Cortex of kidney (tissue), 1 donor: ENCODE measurements at places on chromosomes 1 and 21.

DNA sequence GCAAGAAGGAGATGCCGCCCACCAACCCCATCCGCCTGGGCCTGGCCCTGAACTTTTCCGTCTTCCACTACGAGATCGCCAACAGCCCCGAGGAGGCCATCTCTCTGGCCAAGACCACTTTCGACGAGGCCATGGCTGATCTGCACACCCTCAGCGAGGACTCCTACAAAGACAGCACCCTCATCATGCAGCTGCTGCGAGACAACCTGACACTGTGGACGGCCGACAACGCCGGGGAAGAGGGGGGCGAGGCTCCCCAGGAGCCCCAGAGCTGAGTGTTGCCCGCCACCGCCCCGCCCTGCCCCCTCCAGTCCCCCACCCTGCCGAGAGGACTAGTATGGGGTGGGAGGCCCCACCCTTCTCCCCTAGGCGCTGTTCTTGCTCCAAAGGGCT is 732 bp downstream of the SFN start:
- DNase-seq = no peak

DNA sequence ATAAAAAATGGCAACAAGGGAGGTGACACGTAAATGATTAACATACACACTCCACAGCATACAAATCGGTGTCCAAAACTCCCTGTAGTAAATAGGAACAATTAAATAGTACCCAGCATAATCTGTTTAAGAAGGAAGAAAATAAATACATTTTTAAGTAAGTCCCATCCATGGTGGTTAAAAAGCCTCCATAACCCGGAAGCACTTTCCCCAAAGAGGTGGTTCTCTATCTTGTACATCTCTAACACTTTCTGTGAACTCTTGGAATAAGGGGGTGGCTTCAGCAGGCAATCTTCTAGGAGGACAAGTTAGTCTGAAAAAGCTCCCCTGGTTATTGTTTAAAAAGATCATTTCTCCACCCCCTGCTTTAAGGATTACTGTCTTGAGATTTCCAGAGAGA is 76.9 kb downstream of the PTPN14 start:
- no peak for DNase-seq

- DNase-seq = no peak
Measured at GRCh38 chr21:40049031-40049930, 182.0 kb downstream of the PCP4 start.

DNA sequence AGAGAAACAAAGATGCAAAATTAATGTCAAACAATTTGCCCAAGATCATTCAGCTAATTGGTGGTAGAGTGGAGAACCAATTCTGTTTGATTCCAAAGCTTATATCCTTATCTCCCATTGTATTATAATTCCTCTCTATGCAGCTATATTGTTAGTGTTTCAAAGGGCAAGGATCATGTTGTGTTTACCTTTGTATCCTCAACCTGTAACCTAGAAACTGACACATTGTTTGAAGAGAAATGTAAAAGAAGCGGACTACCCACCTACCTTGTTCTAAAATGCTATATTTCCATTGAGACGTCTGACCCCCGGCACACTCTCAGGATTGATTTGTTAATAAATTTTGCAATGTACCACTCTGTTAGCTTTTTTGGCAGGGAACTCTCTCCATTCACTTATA is 9.3 kb downstream of the RAVER2 start:
- no peak for DNase-seq

DNA sequence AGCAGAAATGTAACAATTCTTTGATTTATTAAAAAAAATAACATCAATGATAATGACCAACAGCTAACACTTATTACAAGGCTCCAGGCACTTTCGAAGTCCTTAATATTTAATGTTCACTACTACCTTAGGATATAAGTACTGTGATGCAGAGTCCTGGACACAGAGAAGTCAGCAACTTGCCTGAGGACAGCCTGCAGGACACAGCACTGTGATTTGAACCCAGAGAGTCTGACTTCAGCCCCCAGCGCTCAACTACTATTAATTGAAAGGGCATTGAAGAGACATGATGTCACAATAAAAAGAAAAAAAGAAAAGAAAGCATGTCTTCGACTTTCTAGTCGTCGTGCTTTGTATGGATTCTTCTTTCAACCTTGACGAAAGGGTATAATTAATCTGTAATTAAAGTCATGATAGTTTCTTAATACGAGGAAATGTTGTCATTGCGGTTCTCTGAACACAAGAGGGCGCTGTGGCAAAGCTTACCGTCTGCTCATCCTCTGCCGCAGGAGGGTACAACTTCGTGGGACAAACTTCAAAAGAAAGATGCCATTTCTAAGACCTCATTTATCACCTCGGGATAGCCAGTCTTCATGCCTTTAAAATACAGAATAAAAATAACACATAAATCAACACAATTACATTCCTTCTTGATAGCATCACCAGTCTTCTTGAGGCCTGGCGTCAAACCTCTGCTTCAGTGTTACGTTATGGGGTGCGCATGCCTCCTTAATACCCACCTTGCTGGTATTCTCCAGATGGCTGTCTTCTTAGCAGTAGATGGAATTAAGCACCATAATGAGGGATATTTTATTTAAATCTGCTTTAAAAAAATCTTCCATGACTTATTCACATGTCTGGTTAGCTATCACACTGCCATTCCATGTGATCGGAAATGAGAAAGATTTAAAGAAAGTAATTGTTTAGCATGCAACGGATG is 240.1 kb downstream of the DISC1 start:
- DNase-seq = no peak

GRCh38 chr1:52530563-52531144 is 22.2 kb downstream of the TUT4 start:
- DNase-seq = no peak
